ENCODE measurements at places on chromosomes 5 and 9.

DNA sequence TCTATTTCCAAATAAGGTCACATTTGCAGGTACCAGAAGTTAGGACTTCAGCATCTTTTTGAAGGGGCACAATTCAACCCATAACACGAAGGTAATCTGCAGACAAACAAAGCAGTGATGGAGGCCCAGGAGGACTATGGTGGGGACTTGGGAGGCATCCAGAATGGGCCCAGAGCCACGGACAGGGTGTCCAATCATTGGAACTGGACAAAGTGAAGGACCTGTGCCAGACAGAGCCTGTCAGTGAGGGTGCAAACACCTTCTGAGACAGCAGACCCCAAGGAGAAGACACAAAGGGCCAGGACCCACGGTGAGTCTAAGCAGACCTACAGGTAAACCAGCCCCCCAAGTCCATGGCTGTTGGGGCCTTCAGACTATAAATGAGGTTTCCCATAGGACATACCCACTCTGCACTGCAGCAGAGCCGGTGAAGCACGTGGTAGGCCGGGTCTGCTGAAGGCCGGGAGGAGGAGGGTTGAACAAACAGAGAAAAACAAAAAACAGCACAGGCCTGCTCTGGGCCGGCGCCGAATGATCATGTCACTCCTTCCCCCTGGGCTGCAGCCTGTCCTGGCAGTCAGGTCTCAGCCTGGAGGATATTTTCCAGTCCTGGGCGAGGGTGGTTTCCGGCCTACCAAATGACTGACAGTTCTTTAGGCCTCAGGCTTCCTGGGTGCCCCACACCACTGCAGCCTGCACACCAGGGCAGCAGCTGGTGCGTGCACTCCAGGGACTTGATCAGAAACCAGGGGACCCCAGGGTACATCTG is 84.4 kb downstream of the COL23A1 start:
- DNase-seq = no peak

GRCh38 chr5:149416987-149417710 is 38.1 kb upstream of the IL17B start:
- DNase-seq = no peak

DNA sequence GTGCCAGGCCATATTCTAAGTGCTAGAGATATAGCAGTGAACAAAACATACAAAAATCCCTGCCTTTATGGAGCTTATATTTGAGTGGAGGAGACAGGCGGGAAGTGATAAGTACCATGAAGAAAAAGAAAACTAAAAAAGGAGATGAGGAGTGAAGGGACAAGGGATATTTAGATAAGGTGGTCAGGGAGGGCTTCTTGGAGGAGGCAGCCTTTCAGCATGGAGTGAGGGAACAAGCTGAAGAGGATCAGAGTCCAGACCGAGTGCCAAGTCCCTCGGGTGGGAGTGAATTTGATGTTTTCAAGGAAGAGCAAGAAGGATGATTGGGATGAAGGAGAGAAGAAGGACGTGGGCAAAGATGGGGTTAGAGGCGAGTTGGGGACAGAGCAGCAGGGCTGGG is 190.5 kb downstream of the FSTL4 start:
- DNase-seq = no peak

DNA sequence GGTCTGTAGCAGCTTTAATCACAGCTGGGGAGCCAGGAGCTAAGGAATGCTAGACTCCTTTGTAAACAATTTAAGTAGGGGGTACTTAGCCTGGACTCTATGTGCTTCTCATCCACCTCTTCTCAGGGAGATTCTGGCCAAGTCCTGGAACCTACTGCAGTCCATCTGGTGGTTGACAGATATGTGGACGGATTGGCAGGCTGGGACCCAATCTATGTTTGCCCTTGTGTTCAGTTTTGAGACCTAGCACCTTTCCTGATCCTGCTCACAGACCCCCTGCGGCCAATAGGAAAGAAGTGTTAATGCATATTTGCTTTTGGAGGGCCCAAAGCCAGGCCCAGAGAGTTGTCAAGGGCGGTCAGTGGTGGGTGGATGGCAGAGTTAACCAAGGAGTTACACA is 6.4 kb downstream of the SLC22A5 start:
- no peak for DNase-seq

DNA sequence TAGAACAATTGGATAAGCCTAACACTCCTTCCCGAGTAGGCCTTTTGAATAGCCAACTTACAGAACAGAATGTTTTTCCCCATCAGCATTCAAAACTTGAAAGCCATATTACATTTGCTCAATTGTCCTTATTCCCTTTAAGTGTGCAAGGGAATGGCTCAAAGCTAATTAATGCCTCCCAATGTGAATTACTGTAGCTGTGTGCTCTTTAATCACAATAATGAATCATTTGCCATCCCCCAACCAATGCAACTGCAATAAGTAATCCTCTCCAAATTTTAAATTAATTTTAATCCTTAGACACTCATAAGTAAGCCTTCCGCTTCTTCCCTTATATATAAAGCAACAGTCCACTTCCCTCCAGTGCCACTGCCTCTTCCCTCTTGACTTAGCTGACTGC is 115.9 kb downstream of the DROSHA start:
- DNase-seq = no peak

GRCh38 chr9:122200960-122201595 is 27.7 kb downstream of the LHX6 start:
- peak; percentile 41 for DNase-seq

GRCh38 chr5:120539471-120539870 is 75.4 kb downstream of the PRR16 start:
- DNase-seq = no peak

DNA sequence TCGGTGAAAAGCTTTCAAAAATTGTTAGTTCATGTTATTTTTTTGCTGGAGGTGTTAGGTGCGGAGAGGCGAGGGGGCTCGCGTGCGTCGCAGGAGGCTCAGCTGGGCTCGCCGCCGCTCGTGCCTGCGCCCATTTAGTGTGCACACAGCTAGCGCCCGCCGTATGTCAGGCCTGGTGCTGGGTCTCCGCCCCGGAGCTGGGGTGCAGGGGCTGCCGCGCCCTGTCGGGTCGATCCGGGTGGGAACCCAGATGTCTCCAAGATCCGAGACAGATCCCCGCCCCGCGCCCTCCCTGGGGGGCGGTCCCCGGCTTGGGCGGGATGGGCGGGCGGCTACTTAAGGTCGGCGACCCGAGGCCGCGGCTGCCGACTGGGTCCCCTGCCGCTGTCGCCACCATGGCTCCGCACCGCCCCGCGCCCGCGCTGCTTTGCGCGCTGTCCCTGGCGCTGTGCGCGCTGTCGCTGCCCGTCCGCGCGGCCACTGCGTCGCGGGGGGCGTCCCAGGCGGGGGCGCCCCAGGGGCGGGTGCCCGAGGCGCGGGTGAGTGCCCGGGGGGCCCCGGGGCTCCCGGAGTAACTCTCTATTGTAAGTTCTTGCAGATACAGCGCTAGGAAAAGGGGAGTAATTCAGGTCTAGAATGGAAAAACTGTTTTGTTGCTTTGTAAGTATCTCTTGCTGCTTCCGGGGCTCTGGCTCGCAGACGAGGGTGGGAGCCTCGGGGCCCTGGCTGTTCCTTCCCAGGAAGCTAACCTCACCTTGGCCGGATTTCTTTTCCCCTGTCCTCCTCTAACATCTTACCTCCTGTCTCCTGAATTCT is 31.7 kb downstream of the GSN start:
- peak; percentile 67 for DNase-seq

DNA sequence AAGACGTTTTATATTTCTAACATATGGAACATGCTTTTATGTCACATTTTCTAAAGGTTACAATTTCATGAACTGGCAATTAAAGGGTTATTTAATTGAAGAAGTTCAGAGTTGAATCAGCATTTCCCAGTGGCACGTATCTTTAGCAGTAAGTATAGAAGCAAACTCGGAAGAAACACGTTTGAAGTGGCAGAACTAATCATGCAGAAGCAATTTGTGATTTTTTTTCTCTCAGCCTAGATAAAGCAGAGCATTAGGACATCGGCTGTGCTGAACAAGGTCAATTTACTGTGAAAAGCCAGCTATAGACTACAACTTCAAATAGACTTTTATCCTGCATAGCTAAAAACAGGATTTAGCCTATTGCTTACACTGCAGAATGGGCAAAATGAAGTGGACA is 104.7 kb downstream of the ISL1 start:
- no peak for DNase-seq

- DNase-seq = no peak
These were observed 4.8 kb downstream of the ALDH1A1 start for GRCh38 chr9:72947984-72948465.

- no peak for DNase-seq
These were observed 26.7 kb downstream of the F2R start for GRCh38 chr5:76742583-76742982.

GRCh38 chr5:138033386-138033808 is 518 bp upstream of the FAM13B start:
- no peak for DNase-seq

GRCh38 chr9:34454571-34455065 is 3.8 kb downstream of the FAM219A start:
- DNase-seq = no peak

DNA sequence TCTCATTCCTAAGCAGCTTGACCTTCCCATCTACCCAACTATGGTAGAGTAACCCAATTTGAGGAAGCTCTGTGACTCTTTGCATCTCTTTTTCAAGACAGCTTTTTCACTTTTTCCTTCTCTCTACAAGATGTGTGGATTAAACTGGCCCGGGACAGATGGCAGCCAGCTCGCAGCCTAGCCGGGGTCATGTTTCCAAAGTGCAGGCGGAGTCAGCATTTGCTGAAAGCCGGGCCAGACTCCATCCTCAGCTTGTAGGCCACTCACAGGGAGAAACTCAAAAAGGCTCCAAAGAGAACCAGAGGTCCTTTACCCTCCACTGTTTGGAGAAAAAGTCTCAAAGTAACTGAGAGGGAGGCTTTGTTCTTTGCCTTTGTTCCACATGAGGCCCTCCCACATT is 286.8 kb upstream of the PANK3 start:
- peak; percentile 19 for DNase-seq

DNA sequence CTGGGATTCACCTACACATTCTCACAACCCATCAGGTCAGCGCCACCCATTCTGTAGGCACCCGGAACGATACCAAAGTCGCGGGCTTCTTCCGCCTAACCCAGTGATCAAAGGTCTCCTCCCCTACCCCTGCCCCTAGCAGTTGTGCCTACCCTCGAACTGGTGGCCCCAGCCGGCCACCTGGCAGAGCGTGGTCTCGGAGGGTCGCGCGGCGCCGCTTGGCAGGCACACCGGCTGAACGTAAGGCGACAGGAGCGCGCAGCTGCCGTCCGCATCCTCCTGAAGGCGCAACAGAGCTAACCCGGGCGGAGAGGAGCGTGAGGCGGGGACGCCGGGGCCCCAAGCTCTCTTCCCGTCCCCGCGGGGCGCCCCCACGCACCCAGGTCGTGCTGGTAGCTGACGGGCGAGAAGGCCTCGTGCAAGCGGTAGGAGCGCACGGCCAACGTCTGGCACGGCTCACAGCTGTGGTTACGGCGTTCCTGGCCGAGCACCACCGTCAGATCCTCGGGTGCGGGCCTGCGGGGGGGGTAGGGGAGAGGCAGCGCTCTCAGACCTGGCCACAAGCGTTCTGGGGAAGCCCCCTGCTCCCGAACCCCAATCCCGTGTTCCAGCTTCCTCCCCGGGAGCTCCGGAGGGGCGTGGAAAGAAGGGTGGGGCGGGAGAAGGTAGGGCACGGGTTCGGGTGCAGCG is 2.8 kb upstream of the PFN3 start:
- no peak for DNase-seq

DNA sequence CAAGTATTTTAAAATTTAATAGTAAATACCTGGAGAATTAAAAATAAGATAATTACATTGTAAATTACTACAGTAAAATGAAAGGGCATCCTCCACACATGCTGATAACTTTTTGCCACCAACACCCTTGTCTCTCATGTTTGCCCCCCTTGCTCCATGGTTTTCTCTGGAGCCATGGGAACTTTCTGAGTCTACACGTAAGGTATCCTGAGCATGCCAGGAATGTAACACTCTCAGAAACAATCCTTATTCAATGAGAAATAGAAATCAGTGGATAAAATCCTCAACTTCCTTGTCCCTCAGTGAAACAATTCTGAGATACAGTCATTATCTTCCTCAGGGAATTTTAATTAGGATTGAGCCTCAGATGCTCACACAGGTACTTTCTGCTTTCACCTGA is 108.9 kb downstream of the IZUMO3 start:
- no peak for DNase-seq

DNA sequence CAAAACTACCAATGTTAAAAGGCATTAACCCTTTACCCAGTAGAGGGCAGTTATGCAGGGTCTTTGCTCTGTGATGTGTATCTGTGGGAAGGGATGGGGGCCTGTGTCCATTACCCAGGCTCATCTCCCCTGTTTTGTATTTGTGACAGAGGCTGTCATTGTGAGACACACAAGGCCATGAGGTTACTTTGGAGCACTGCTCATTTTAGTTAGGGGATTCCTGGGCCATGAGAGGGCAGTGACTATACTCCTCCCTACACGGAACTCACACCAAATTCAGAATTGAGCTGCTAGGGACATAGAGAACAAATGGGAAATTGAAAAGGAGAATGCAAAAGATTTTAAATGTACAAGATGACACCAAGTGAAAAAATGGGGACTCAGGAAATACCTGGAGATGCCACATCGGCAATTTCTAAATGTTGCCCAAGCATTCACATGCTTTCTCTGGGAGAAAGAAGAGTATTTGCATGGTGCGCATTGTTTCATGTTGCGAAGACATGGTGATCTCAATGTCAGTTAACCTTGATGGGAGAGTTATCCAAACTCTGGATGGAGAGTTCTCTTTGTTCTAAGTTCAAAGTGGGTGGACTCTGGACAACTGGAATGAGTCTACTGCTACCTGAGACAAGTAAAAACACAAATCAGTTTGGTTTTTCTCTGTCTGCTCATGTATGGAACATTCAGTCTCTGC is 32.5 kb downstream of the C9orf152 start:
- DNase-seq = no peak

DNA sequence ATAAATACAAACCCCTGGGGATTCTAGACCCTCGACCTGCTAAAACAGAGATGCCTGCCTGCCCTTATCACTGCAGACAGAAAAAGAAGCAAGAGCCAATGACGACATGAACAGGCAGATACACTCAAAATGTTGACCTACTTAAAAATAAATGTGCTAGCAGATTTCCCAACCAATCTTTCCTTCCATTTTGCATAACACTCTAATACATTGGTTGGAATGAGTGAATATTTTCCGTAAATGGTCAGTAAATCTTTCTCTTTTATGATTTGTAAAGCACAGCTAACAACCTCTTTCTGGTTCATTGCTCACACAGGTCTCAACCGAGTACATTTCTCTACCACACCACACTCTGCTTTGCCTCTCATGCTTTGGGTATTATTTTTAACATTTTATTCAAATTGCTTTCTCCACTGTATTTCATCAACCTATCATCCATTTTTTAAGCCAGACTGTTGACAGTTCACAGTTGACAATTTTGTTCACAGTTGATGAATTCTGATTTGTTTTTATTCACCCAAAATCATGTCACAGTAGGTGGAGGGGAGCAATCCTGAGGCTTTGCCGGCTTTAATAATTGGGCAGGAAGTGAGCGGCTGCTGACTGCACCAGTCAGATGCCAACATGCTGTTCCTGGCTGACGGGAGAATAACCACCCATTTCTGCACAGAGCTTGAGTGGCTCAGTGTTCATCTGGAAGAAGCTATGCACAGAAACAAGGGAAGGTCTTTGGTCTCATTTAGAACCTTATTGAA is 426.6 kb downstream of the SPOCK1 start:
- DNase-seq = peak; percentile 15

Measured in muscle of arm (tissue), 14 donors.